ENCODE measurements at places on chromosomes 12 and 14.

DNA sequence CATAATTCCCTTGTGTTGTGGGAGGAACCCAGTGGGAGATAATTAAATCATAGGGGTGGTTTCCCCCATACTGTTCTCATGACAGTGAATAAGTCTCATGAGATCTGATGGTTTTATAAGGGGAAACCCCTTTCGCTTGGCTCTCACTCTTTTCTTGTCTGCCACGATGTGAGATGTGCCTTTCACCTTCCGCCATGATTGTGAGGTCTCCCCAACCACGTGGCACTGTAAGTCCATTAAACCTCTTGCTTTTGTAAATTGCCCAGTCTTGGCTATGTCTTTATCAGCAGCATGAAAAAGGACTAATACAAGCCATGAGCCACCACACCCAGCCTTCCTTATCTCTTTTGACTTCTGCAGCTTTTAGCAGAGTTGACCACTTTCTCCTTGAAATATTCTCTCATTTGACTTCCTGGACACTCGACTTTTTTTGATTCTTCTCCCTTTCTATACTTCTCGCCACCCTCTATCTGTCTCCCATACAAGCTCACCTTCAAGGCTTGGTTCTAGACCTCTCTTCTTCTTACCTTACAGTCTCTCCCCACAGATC lies 2.3 kb downstream of the MTERF2 start:
- no peak overlapping the region for H3K4me3 ChIP-seq
- peaks cover 5% of the 10 kb centered on the region for H3K36me3 ChIP-seq
- H3K4me1 ChIP-seq: peaks cover 27% of the 10 kb centered on the region
- no peak for DNase-seq

DNA sequence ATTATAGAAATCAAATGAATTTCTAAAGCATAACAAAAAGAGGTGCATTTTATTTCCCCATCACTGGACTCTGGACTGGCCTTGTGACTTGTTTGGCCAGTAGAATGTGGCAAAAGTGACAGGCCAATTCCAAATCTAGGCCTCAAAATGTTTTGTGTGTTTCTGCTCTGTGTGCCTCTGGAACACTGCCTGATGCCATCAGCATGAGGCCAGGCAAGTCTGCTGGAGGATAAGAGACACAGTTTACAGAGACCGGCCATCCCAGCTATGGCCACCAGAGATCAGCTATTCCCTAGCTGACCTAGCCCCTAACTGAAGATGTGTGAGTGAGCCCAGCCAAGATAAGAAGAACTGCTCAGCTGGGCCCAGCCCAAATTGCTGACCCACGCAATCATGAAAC lies 32.9 kb downstream of the ASCL1 start:
- no peaks in the 10 kb centered on the region for H3K27me3 ChIP-seq
- no peak overlapping the region for H3K27ac ChIP-seq
- no peaks in the 10 kb centered on the region for H3K4me1 ChIP-seq
- no peak for DNase-seq
- H3K36me3 ChIP-seq: no peaks in the 10 kb centered on the region

GRCh38 chr12:104165801-104166200 lies 27.8 kb upstream of the NFYB start:
- no peak overlapping the region for H3K4me3 ChIP-seq
- no peak for DNase-seq
- H3K4me1 ChIP-seq: no peaks in the 10 kb centered on the region
- H3K27me3 ChIP-seq: no peaks in the 10 kb centered on the region

GRCh38 chr14:58864751-58865513 lies 227.2 kb downstream of the DACT1 start:
- no peak overlapping the region for H3K4me3 ChIP-seq
- no peaks in the 10 kb centered on the region for H3K36me3 ChIP-seq
- no peaks in the 10 kb centered on the region for H3K4me1 ChIP-seq

DNA sequence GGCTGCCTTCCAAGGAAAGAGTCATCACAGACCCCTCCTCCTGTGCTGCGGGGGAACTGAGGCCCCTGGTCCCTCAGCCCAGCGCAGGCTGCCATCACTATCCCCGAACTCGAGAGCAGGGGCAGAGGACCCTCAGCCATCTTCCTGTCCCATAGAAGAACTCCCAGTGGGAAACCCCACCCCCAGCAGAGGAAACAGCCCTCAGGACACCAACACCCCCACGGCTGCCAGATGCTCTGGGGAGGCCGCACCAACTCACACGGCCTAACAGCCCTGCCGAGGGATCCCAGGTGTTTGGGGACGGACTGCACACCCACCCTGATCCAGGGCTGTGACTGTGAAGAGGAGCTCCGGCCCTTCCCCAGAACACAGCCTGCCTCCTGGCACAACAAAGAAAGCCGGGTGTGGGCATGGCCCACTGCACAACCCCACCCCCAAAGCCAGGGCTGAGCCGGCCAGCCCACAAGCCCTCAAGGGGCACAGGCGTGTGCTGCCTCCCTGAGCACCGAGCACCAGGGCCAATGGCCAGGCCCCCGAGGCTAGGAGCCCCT lies 16.3 kb upstream of the C14orf180 start:
- no peak overlapping the region for H3K4me3 ChIP-seq
- no peaks in the 10 kb centered on the region for H3K36me3 ChIP-seq
- no peak overlapping the region for H3K27ac ChIP-seq
- no peak for DNase-seq
- H3K27me3 ChIP-seq: peaks cover 47% of the 10 kb centered on the region

- no peak overlapping the region for H3K4me3 ChIP-seq
- no peak for DNase-seq
- H3K4me1 ChIP-seq: peaks cover 4% of the 10 kb centered on the region
- no peak overlapping the region for H3K27ac ChIP-seq
- no peaks in the 10 kb centered on the region for H3K36me3 ChIP-seq
These were observed 17.9 kb upstream of the DHRS7 start for GRCh38 chr14:60183138-60183537.

DNA sequence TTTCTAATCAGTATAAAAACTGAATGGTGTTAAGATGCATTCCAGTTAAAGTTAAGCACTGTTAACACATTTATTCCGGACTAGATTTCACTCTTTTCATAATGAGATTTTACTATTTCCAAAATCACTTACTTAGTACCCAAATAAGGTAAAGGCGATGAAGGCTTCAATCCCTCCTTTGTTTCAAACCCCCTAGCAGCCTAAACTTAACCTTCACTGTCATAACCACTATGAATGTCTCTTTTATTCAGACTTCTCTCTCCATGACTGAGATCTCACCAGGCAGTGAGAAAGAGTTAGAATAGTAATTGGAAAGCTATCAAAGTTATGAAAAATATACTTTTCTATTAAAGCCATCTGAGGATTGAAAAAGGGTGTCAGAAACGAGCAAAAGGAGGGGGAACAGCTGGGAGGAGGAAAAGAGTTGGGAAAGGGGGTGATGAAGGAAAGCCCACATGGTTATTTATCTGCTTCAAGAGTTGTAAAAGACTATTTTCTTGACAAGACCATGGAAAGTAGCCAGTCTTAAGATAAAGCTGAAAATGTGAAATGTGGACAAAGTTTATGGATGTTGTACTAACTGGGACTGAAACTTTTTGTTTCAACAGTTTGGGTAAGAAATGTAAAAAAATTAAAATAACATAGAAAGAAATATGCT lies 11.7 kb downstream of the EPS8 start:
- no peak for DNase-seq
- H3K36me3 ChIP-seq: no peaks in the 10 kb centered on the region
- H3K27me3 ChIP-seq: no peaks in the 10 kb centered on the region
- H3K4me3 ChIP-seq: no peak overlapping the region

DNA sequence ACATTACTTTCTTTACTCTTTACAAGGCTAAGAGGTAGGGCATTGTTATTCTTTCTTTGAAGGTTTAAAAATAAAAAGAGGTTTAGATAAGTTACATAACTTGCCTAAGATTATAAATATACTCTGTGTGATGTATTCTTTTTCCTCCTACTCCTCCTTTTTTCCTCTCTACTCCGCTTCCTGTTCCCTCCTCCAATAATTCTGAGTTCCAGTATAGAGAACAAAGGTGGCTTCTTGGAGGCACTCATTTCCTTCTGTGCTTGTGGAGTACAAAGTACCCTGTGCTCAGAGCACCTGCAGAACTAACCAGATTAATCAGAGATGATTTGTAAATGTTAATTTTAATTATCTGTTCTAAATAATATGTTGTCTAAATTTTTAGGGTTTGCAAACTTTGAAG lies 11.3 kb downstream of the LRRC9 start:
- no peak overlapping the region for H3K27ac ChIP-seq
- H3K27me3 ChIP-seq: no peaks in the 10 kb centered on the region
- no peak overlapping the region for H3K4me3 ChIP-seq
- no peak for DNase-seq
- no peaks in the 10 kb centered on the region for H3K36me3 ChIP-seq

DNA sequence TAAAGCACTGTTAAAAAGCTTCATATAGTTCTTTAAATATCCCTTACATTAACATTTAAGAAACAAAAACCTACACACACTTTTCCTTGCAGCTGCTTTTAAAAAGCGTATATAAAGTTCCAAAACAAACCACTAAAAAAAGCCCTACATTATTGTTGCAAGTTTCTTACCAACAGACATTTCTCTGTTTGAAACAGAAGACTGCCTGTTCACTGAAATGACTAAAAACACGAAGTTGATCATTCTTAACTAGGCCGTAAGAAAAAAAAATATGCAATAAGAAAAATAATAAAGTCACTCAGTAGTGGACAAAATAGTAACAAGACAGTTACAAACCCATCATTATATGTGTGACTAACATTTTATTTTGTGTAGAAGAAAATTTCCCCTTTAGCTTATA lies 37.3 kb downstream of the KIF21A start:
- no peak for DNase-seq
- H3K4me1 ChIP-seq: no peaks in the 10 kb centered on the region
- no peaks in the 10 kb centered on the region for H3K36me3 ChIP-seq
- no peaks in the 10 kb centered on the region for H3K27me3 ChIP-seq
- H3K27ac ChIP-seq: no peak overlapping the region
- H3K4me3 ChIP-seq: no peak overlapping the region

- no peaks in the 10 kb centered on the region for H3K27me3 ChIP-seq
- H3K36me3 ChIP-seq: no peaks in the 10 kb centered on the region
- no peaks in the 10 kb centered on the region for H3K4me1 ChIP-seq
- DNase-seq: no peak
- H3K27ac ChIP-seq: no peak overlapping the region
- H3K4me3 ChIP-seq: no peak overlapping the region
These were observed 35.2 kb upstream of the PTGR2 start for GRCh38 chr14:73816393-73816816.

DNA sequence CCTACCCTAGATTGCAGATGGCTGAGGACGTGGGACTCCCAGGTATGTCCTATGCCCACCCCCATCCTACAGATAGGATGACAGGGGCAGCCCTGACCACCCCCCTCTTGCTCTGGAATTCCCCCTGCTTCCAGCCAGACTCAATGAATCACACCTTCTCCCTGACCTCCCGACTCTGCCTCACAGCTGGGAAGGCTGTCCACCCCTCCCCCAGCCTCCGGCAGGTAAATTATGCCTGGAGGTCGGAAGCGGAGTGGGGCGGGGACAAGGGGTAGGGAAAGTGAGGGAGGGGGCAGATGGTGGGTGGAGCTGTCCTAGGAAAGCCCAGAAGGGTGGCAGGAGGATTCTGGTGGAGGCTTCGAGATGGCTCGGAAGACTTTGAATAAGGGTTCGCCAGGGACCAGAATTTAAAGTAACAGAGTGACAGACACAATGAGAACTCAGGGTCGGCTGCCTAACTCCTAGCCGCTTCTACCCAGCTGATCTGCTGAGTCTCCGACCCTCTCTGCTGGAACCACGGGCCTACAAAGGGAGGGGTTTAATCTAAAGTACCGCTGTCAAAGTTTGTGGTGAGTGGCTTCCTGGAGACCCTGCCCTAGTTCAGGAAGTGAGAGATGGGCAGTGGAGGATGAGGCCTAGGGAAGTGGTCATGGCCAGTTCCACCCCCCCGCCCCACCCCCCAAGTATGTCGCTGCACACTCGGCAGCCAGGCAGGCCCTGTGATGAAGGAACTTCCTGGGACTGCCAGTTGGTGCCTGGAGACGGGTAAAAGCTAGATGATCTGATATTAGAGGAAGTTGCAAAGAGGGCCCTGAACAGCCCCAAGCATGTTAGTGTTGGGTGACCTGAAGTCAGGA lies 4.2 kb downstream of the PLEKHG3 start:
- peaks cover 54% of the 10 kb centered on the region for H3K4me1 ChIP-seq
- peak overlapping the region; percentile 65 for H3K27ac ChIP-seq

GRCh38 chr12:109996483-109996853 lies 300 bp upstream of the GIT2 start:
- peak overlapping the region; percentile 98 for H3K4me3 ChIP-seq
- no peak for DNase-seq
- H3K4me1 ChIP-seq: peaks cover 51% of the 10 kb centered on the region
- H3K36me3 ChIP-seq: no peaks in the 10 kb centered on the region
- peak overlapping the region; percentile 94 for H3K27ac ChIP-seq

DNA sequence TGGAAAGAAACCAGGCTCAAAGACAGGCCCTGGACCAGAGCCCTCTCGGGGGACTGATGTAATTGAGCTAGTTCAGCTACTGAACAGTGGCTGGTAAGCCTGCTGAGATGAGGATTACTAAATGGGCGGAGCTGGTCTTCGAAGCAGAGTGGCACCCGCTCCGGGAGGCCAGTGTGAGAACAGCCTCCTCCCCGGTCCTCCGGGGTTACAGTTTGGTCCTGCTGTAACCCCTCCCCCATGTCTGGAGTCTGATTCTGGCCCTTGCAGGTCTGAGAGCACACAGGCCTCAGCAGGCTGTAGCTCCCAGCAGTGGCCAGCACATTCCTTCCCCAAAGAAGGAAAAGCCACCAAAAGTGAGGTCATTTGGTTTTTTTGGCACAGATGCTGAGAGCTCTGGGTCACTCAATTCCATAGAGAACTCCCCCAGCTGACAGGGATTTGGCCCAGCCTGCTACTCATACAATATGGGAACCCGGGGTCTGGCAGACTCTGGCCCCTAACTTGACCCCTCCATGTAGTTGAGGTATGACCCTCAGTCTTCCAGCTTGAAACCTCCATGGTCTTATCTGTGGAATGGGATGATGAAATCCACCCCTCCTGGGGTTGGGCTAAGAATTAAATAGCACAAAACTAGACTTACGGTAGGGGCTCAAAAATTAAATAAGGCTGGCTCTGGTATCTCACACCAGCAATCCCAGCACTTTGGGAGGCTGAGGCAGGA lies 39.0 kb downstream of the ACTN1 start:
- peaks cover 77% of the 10 kb centered on the region for H3K4me1 ChIP-seq
- H3K36me3 ChIP-seq: no peaks in the 10 kb centered on the region
- no peak overlapping the region for H3K4me3 ChIP-seq
- peak overlapping the region; percentile 71 for H3K27ac ChIP-seq
